ENCODE measurements at places on chromosomes 6 and 20.
A peak's percentile ranks its signal among the peaks of the same experiment; 100 is the strongest.

DNA sequence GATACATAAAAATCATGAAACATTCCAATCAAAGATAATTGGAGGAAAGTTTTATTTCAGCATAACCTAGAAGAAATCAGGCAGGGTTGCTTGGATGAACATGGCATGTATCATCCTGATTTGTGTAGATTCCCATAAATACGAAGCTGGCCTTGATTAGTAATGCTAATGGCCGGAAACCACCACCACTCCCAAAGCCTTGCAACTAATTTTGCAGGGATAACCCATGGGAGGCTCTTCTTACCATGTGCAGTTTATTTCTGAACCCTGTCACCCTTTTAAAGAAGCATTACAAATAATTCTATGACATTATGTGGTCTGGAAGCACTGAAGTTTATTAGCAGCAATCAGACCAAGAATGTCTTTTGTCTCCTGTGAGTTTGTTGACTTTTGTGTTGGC is 80.8 kb downstream of the AIG1 start:
- no peak for DNase-seq

GRCh38 chr6:18510644-18511033 is 123.5 kb downstream of the RNF144B start:
- DNase-seq = no peak

GRCh38 chr6:157224951-157225574 is 98.3 kb downstream of the TMEM242 start:
- no peak for DNase-seq

- DNase-seq = no peak
Observed at GRCh38 chr20:44586289-44586911, 4.0 kb downstream of the PKIG start.

- no peak for DNase-seq
Observed at GRCh38 chr20:23116311-23117089, 30.4 kb upstream of the CD93 start.

GRCh38 chr20:10288421-10288820 is 69.8 kb downstream of the SNAP25 start:
- no peak for DNase-seq

DNA sequence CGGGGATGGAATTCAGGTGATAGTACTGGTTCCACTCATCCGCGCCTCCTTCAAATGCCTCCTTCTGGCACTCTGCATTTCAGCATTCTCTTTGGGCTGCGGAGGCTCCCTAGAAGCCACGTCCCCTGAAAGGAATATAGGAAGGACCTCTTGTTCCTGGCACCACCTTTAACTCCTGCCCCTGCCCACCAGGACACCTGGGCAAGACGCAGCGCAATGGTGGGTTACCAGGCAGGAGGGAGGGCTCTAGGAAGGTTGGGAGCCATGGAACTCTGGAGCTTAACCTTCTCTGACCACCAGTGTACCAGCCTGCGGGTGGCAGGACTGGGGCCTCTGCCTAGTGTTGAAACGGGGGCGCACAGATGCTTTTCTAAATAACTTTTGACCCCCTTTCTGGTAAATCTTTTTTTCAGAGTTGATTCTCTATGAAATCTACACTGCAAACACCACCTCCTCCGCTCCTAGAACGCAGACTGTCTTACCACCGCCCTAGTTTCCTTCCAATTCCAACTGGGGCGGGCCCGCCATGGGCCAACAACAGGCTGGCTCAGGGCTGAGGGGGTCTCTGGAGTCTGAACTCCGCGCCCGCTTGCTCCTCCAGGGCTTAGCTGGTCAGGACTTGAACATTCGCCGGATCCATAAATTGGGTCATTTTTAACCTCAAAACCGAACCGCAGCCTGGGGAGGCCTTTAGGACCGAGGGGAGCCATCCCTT is 871 bp upstream of the SYNDIG1 start:
- no peak for DNase-seq

- no peak for DNase-seq
Observed at GRCh38 chr6:108434222-108434621, 126.5 kb upstream of the FOXO3 start.

GRCh38 chr20:44959638-44960102 is 527 bp downstream of the TOMM34 start:
- peak; percentile 59 for DNase-seq

DNA sequence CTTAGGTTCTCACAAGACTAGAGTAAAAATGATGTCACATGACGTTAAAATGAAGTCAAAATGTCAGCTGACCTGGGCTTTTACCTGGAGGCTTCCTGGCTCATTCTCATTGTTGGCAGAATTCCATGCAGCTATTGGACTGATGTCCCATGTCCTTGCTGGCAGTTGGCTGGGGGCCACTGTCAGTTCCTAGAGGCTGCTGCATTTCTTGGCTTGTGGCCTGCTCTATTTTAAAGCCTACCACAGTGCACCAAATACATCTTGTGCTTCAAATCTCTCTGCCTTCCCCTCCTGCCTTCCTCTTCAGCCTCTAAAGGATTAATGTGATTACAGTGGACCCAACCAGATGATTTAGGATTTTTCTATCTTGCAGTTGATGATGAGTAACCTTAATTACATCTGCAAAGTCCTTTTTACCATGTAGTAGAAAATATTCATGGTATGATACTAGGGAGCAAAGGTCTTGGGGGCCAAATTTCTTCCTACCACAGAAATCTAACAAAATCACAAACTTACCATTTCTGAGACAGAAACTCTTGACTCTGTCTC is 81.9 kb downstream of the FIG4 start:
- DNase-seq = no peak

Data from stimulated activated CD8-positive, alpha-beta memory T cell treated with anti-CD3 and anti-CD28 coated beads, Interleukin-4, amount 100 ng/mL, for 24 hours (primary cell).